ENCODE measurements at places on chromosomes 5 and 9.
A peak's percentile ranks its signal among the peaks of the same experiment; 100 is the strongest.

DNA sequence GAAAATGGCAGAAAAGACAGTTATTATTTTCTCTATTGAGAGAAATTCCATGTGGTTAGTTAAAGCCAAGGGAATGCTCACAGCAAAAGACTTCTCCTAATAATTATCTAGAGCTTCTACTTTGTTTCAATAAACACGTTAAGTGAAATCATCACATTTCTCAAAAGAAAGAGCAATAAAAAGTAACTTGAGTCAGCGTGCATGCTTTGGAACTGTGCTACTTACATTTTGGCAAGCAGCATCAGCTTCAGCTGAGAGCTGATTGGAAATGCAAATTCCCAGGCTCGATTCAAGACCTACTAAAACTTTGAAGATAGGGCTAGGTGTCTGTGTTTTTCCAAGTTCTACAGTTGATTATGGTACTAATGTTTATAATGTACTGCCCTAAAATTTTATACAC lies 132.1 kb downstream of the CDH18 start:
- DNase-seq: no peak

DNA sequence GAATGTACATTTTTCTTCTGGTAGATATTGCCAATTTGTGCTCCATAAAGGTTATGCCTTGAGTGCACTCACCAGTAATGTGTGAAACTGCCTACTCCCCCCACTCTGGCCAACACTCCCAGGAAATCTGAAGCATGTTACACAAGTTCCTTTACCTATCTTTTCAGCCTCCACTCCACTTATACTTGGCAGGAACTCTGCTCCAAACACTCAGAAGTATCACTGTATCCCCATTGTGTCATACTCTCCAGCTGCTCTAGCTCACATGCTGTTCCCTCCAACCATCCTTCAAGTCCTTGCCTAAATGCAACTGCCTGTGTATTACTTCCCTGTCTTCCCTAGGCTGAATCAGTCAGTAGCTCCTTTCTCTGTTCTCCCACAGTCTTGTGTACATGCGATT lies 28.3 kb downstream of the POU4F3 start:
- DNase-seq: no peak

DNA sequence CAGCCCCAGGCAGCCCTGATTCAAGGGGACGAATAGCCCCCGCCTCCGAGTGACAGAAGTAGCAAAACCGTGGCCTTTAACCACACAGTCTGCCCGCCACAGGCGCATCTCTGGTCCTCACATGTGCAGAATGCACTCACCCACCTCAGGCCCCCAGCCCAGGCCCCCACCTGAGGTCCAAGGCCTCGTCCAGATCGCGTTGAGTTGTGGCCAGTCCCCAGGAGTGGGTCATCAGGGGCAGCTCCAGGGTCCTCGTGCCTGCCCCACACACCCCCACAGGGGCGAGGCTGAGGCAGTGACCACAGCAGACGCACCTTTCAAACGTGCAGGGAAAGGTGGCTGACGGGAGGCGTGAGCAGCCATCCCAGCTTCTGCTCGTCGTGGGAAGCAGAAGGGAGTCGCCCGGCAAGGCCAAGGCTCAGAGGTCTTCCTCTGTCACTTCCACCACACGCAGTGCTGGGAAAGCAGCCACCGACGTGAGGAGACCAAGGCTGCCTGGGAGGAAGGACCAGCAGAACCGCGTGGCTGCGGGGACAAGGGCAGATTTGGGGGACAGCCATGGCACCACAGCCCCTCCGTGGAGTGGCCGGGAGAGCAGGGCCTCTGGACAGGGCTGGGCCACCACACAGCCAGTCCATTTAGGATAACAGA lies 77.8 kb upstream of the OTULINL start:
- no peak for DNase-seq

- no peak for DNase-seq
These were observed 28.4 kb downstream of the LMX1B start for GRCh38 chr9:126642010-126642744.

GRCh38 chr9:116494815-116495634 lies 192.1 kb upstream of the TRIM32 start:
- DNase-seq: no peak

DNA sequence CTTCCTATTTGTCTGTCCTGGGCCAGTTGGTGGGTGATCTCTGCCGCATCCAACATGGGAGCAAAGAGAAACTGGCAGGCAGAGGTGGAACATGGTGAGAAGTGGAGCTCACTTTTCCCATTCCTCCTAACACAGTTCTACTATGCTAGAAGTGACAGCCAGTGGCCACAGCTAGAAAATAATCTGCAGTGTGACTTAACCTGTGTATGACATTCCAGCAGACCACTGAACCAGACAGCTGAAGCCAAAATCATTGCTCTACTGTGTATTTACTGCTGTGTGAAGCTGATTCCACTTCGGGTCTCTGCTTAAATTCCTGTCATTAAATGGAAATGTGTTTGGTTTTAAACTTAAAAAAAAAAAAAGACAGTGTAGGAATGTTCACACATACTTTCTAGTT lies 523.0 kb downstream of the MTRR start:
- DNase-seq: no peak

- no peak for DNase-seq
These were observed 56.8 kb upstream of the CPEB4 start for GRCh38 chr5:173831196-173831914.

GRCh38 chr5:165477546-165477945 lies 1972.1 kb downstream of the MAT2B start:
- DNase-seq: no peak

- DNase-seq: peak; percentile 72
These were observed 3.8 kb downstream of the TGFBI start for GRCh38 chr5:136032564-136032963.

DNA sequence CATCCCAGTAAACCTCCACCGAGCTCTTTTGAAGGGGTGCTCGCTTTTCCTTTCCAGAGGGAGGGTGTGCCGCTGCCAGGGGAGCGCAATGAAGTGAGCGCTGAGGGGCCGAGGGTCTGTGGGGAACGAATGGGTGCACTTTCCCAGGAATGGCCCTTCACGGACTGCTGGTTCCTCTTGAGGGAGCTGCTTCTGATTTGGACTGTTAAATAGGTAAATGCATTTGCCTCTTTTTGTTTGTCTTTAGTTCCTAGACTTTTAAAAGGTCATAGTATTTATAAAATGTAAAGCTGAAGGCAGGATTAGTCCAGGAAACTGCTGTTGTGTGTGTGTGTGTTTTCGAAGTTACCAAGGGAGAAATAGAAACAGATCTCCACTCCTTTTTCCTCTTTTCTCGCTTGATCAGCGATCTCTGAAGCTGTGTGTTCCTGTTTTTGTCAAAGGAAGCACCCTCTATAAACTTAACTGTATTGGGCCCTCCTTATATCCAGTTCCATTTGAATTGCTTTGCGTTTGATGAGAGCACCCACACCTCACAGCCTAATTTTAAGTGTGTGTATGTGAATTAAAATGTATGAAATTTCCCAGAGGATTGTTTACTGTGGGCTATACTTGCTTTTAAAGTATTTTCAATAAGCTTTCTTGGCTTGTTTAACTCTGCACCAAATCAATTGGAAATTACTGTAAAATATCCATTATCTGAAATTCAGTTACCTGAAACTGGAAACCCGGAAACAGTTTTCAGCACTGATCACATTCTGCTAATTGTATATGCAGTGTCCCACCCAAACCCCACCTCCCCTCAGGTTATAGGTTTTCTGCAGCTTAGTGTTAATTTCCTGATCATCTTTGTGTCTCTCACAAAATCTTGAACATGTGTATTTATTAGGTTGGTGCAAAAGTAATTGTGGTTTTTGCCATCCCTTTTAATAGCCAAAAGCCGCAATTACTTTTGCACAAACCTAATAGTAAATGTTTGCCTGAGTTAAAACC lies 966 bp downstream of the SNX2 start:
- no peak for DNase-seq

DNA sequence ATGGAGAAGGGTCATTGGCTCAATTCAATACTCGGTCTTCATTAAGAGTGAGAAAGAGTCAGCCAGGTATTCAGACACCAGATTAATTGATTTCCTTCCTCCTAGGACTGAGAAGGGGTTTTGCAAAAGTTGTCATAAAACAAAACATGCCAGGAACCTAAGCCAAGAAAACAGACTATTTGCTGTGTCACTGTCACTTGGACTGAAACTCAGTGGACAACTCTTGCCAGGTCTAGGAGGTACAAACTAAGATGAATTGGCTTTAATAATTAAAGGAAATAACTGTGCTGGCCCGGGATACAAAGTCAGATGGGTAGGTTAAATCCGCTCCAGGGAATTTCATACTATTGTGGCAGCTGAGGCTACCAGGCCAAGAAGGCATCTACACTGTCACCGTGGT lies 71.1 kb upstream of the TBC1D9B start:
- DNase-seq: no peak

DNA sequence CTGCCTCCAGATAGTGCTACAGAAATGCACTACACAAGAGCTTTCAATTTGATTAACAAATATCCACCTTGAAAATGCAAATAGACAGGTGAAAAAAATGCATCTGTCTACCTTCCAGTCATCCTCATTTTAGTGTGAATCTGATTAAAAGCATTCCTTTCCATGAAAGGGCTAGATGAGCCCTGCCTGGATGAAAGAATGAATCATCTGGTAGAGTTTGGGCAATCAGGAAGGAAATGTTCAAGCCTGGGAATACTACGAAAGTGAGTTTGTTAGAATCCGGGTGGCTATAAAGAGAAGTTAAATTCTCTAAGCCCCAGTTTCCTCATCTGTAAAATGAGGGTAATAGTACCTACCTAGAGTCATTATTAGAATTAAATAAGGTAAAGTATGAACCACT lies 142.6 kb downstream of the FAM114A2 start:
- DNase-seq: no peak

GRCh38 chr5:54362992-54363625 lies 52.7 kb upstream of the ARL15 start:
- no peak for DNase-seq

DNA sequence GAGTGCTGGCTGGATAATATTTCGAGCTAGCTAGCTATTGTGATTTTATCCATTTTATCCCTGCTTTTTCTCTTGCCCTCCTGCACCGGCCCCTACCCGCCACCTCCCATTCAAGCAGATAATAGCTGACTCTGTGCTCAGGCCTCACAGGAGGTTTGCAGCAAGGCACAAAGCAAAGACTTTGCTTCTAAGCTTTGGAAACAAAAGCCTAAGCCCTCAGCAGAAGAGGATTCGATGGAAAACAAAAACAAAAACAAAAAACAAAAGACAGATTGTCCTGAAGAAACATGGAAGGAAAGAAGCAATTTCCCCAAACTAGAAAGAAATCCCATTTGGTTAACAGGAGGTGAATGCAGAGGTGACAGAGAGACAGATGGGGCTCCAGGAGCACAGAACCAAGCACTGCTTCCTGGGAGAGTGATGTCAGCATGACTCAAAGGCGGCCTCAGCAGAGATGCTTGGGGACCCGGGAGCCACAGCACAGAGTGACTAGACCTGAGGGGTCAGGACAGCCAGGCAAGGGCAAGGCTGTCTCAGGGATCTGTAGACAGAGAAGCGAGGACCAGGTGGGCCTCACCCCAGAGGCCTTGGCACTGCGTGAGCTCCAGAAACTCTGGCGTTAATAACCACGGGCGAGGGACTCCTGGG lies 28.4 kb downstream of the MTX3 start:
- no peak for DNase-seq

- no peak for DNase-seq
These were observed 113.8 kb downstream of the GNAQ start for GRCh38 chr9:77917800-77918199.

GRCh38 chr5:169795338-169795737 lies 158.3 kb downstream of the DOCK2 start:
- no peak for DNase-seq

- DNase-seq: no peak
These were observed 276.1 kb downstream of the ARRDC3 start for GRCh38 chr5:91106842-91107511.

- no peak for DNase-seq
These were observed 2.5 kb upstream of the NDFIP1 start for GRCh38 chr5:142106061-142106460.

DNA sequence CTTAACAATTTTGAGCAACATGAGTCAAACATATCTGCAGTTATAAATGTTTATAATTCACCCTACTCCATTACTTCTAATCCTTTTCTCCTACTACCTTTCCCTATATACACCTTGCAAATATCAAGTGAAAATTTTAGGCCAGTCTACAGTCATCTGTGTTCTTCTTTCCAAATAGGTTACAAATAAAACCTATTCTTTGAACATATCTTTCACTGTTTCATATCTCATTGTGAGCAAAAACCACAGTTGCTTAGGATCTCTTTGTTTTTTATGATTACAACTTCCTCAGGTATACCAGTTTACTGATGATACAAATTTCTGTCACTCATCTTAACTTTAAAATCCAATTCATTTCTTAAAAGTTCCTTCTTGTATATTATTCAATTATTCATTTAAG lies 34.4 kb downstream of the RFX3 start:
- no peak for DNase-seq

- no peak for DNase-seq
These were observed 82.6 kb downstream of the PBX3 start for GRCh38 chr9:125829743-125830142.

GRCh38 chr5:159089675-159090074 lies 10.0 kb downstream of the EBF1 start:
- DNase-seq: no peak

GRCh38 chr5:37715992-37716391 lies 123.8 kb downstream of the GDNF start:
- no peak for DNase-seq

- no peak for DNase-seq
These were observed 642 bp downstream of the RBM22 start for GRCh38 chr5:150700246-150700593.

GRCh38 chr5:16852251-16853005 lies 83.7 kb downstream of the MYO10 start:
- DNase-seq: no peak

DNA sequence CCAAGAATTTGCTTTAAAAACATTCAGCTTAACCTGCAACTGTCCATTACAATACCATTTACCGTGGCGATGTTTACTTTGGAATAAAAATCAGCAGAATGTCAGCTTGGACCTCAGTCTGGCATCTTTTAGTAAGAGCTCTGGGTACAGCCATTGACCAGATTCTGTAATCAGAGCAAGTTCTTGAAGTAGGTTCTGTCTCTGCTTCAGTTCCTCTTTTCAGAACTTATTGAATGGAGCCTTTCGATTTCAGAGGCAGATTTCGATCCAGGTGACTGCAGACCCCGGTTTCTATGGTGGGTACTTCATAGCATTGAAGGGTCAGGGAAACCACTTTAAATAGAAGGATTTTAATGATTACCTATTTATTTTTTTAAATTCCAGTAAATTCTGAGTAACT lies 53.4 kb upstream of the SV2C start:
- no peak for DNase-seq

DNA sequence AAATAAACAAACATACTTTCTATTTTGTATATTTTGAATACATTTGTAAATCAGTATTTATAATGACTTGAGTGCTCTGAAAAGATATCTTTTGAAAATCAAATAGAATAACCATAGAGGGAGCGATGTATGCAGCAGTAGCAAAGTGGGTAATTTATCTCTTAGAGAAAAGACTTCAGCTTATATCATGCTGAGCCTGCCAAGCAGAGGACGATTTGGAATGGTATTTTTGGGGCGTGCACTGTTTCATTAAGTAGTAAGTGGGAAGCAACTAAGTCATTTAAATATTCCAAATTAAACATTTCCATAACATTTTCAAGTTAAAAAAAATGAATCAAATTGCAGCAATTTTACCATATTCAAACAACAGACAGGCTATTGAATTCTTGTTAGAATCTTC lies 147.6 kb downstream of the CDH10 start:
- DNase-seq: no peak

- no peak for DNase-seq
These were observed 169.7 kb downstream of the GLIS3 start for GRCh38 chr9:4130166-4130565.

Measured in tibial nerve (tissue), 4 donors.